ENCODE measurements at places on chromosomes 1 and 21.

DNA sequence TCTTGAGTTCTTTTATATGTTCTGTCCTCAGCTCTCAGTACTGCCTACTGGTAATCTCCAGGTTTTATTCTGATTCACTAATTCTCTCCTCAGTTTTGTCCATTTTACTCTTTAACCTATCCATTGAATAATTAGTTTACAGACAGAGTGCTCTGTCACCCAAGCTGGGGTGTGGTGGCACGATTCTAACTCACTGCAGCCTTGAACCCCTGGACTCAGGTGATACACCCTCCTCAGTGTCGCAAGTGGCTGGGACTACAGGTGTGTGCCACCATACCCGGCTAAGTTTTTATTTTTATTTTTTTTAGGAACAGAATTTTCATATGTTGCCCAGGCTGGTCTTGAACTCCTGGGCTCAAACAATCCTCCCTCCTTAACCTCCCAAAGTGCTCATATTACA, 14.0 kb downstream of the RAB4A start:
- H3K36me3 ChIP-seq: peaks cover 16% of the 10 kb centered on the region
- no peak overlapping the region for H3K27ac ChIP-seq
- no peak overlapping the region for H3K4me3 ChIP-seq

DNA sequence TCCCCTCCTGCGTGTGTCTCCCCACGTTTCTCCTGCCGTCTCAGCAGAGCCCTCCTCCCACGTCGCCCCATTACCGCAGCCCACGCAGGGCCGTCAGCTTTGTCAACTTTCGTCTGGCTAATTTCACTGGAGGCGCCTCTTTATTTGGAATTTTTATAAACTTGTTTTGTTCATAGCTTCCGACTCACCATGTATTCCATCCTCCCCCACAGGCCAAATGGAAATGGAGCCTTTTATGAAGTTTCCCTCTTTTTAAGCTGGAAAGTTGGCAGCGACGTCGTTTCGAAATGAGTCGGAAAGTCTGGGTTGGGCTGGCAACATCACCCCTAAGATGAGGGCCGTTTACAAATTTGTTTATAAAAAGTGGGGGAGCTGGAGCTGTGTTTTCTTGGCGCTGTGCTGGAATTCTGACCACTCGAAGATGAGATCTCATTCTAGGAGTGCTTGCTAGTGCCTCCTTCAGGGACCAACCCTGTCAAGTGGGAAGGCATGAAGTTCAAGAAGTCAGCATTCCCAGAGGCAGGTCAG, 23.7 kb upstream of the SLC45A1 start:
- H3K4me1 ChIP-seq: no peaks in the 10 kb centered on the region
- peaks cover 11% of the 10 kb centered on the region for H3K27me3 ChIP-seq
- peak; percentile 24 for DNase-seq
- no peak overlapping the region for H3K4me3 ChIP-seq
- no peaks in the 10 kb centered on the region for H3K36me3 ChIP-seq

GRCh38 chr1:157247005-157247763, 109.0 kb upstream of the ETV3 start:
- H3K27ac ChIP-seq: no peak overlapping the region
- H3K4me1 ChIP-seq: no peaks in the 10 kb centered on the region
- H3K36me3 ChIP-seq: no peaks in the 10 kb centered on the region
- no peak for DNase-seq

DNA sequence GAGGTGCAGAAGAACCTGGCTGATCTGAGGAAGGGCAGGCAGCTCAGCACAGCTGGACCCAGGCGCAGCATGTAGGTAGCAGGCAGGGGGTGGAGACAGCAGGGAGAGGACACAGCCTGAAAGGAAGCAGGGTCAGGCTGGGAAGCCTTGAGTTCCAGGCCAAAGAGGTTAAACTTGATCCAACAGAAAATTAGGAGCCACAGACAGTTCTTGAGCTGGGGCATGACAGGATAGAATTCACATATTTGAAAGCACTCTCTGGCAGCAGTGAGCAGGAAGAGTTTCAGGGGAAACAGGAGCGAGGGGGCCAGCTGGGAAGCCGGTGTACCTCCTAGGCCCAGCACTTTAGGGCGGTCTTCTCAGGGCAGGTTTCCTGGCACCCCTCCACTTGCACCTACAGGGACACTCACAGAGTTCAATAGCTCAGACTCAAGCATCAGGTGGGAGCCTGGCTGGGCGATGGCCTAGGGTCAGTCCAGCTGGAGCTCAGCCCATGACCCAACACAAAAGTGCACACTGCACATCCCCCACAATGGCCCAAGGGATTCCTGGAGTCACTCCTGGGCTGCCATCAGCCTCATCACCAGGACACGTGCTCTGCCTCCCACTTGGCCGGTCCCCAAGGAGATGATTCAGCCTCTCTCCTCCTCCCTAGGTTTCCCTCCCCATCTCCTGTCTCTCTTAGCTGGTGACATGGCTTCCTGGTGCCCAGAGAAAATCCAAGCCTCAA, 22.7 kb downstream of the MATN1 start:
- H3K4me3 ChIP-seq: no peak overlapping the region
- H3K27ac ChIP-seq: no peak overlapping the region
- no peaks in the 10 kb centered on the region for H3K27me3 ChIP-seq
- no peak for DNase-seq
- H3K36me3 ChIP-seq: no peaks in the 10 kb centered on the region

- H3K36me3 ChIP-seq: no peaks in the 10 kb centered on the region
- no peaks in the 10 kb centered on the region for H3K4me1 ChIP-seq
- no peak for DNase-seq
- H3K27me3 ChIP-seq: no peaks in the 10 kb centered on the region
- no peak overlapping the region for H3K4me3 ChIP-seq
- no peak overlapping the region for H3K27ac ChIP-seq
These were observed 97.2 kb downstream of the WDR64 start for GRCh38 chr1:241749041-241749944.

GRCh38 chr1:69272684-69273083, 295.0 kb upstream of the LRRC7 start:
- H3K4me3 ChIP-seq: no peak overlapping the region
- H3K27ac ChIP-seq: no peak overlapping the region
- no peaks in the 10 kb centered on the region for H3K27me3 ChIP-seq
- peaks cover 5% of the 10 kb centered on the region for H3K4me1 ChIP-seq
- no peaks in the 10 kb centered on the region for H3K36me3 ChIP-seq

DNA sequence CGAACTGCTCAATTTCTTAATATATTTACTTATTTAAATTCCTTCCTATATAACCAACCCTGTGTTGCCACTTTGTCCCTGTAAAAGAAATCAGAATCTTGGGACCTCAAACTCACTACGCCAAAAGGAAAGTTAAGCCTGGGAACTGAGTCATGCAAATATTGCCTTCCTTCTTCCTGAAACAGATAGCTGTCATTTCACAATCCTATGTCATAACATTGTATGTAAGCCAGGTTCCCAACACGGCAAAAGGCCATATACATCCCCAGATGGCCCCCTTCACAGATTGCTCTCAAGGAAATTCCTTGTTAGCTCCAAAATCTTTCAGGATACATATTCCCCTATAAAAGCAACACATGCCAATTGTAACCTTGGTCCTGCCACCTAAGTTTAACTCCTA, 39.7 kb downstream of the C21orf91 start:
- H3K36me3 ChIP-seq: peaks cover 19% of the 10 kb centered on the region
- no peak for DNase-seq
- H3K4me3 ChIP-seq: no peak overlapping the region
- H3K27me3 ChIP-seq: no peaks in the 10 kb centered on the region
- no peaks in the 10 kb centered on the region for H3K4me1 ChIP-seq

GRCh38 chr21:37792046-37792445, 124.2 kb downstream of the KCNJ6 start:
- DNase-seq: no peak
- H3K27me3 ChIP-seq: no peaks in the 10 kb centered on the region
- H3K36me3 ChIP-seq: no peaks in the 10 kb centered on the region
- no peak overlapping the region for H3K27ac ChIP-seq
- no peaks in the 10 kb centered on the region for H3K4me1 ChIP-seq

DNA sequence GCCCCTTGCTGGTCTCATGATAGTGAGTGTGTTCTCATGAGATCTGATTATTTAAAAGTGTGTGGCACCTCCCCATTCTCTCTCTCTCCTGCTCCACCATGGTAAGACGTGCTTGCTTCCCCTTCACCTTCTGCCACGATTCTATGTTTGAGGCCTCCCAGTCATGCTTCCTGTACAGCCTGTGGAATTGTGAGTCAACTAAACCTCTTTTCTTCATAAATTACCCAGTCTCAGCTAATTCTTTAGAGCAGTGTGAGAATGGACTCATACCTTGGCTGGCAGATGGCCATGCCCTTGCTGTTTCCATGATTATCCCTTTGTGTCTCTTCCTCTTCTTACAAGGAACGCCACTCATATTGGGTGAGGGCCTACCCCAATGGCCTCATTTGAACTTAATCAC, 40.3 kb downstream of the PSMG1 start:
- H3K36me3 ChIP-seq: no peaks in the 10 kb centered on the region
- H3K27ac ChIP-seq: no peak overlapping the region
- no peak for DNase-seq
- H3K4me3 ChIP-seq: no peak overlapping the region
- H3K4me1 ChIP-seq: peaks cover 3% of the 10 kb centered on the region

DNA sequence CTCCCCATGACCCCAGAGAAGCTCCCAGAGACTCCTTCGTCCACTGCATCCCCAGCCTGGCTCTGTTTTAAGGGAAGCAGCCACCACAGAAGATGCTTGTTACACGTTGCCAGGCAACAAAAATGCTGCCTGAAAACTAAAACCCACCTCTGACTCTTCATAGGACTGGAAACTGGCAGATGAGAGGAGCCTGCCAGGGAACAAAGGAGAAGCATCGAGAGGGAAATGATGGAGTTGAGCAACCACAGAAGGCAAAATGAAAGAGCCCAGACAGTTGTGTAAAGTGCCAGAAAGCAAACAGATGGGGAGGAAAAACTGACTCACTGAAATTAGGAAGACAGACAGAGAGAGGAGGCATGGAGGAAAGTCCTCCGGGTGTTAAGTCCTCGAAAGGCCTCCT, 118.4 kb downstream of the KCNN3 start:
- no peaks in the 10 kb centered on the region for H3K36me3 ChIP-seq
- H3K27me3 ChIP-seq: peaks cover 57% of the 10 kb centered on the region
- no peak overlapping the region for H3K4me3 ChIP-seq

DNA sequence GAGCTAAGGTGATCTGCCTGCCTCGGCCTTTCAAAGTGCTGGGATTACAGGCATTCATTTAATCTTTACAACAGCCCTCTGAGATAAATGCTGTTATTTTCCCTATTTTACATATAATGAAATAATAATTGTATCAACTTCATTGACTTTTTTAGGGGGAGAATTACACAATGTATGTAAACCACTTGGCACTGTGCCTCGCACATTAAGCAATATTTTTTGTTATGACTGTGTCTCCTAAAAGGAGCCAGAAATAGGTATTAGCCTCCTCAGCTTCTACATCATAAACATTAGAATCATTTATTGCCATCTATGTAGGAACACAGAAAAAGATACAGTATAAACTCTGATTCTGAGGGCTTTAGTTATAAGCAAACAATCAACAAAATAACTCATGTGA, 1.1 kb upstream of the DNAJC28 start:
- DNase-seq: no peak
- no peak overlapping the region for H3K27ac ChIP-seq
- H3K4me1 ChIP-seq: no peaks in the 10 kb centered on the region
- peaks cover 6% of the 10 kb centered on the region for H3K27me3 ChIP-seq
- no peak overlapping the region for H3K4me3 ChIP-seq
- peaks cover 16% of the 10 kb centered on the region for H3K36me3 ChIP-seq

DNA sequence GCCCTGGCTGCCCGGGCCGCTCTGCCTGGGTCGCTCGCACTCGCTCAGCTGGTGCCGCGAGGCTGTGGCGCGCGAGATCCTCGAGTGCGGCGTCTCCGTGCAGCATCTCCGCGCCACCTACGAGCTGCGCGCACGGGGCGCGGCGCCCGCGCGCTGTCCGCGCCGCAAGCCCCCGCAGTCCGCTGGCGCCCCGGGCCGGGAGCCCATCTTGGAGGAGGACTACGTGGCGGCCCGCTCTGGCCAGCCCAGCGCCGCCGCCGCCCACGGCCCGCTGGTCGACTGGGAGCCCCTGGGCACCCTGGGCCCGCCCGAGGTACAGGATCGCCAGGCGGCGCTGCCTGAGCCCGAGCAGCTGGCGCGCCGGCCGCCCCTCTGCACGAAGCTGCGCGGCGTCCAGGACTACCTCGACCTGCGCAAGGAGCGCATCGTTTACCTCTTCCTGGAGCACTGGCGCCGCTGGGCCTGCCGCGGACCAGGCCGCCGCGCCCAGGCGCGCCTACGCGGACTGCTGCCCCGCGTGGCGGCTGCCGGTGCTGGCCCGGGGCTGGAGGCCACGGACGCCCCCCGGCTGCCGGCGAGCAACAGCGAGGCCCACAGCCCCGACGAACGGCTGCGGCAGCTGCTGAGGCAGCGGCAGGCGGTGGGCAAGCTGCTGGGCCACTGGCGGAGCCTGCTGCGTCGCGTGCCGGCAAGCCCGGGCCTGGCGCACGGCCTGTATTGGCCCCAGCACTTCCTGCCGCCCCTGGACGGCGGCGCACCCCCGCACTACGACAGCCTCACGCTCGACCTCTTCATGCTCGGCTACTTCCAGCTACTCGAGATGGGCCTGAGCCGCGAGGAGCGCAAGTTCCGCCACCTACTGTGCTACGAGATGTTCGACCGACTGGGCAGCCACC, 10.9 kb downstream of the TNFRSF25 start:
- H3K4me3 ChIP-seq: no peak overlapping the region
- peaks cover 67% of the 10 kb centered on the region for H3K27me3 ChIP-seq
- no peak overlapping the region for H3K27ac ChIP-seq
- DNase-seq: peak; percentile 89
- H3K36me3 ChIP-seq: no peaks in the 10 kb centered on the region

- H3K27me3 ChIP-seq: no peaks in the 10 kb centered on the region
- peak overlapping the region; percentile 55 for H3K27ac ChIP-seq
- H3K4me1 ChIP-seq: peaks cover 9% of the 10 kb centered on the region
- peak; percentile 83 for DNase-seq
- peaks cover 38% of the 10 kb centered on the region for H3K36me3 ChIP-seq
- H3K4me3 ChIP-seq: peak overlapping the region; percentile 61
These were observed 18.3 kb upstream of the VAMP3 start for GRCh38 chr1:7752512-7753417.

- peak overlapping the region; percentile 61 for H3K4me3 ChIP-seq
- H3K4me1 ChIP-seq: peaks cover 6% of the 10 kb centered on the region
- H3K36me3 ChIP-seq: no peaks in the 10 kb centered on the region
- no peak for DNase-seq
These were observed 89.0 kb upstream of the HMCN1 start for GRCh38 chr1:185645162-185645640.

- peaks cover 7% of the 10 kb centered on the region for H3K4me1 ChIP-seq
- no peak for DNase-seq
- peaks cover 72% of the 10 kb centered on the region for H3K27me3 ChIP-seq
- no peaks in the 10 kb centered on the region for H3K36me3 ChIP-seq
- H3K4me3 ChIP-seq: no peak overlapping the region
- H3K27ac ChIP-seq: no peak overlapping the region
These were observed 20.5 kb downstream of the OLFML3 start for GRCh38 chr1:113999799-114000198.

GRCh38 chr1:206736878-206737728, 33.5 kb upstream of the IL19 start:
- no peaks in the 10 kb centered on the region for H3K27me3 ChIP-seq
- H3K27ac ChIP-seq: no peak overlapping the region
- no peak overlapping the region for H3K4me3 ChIP-seq
- peaks cover 13% of the 10 kb centered on the region for H3K36me3 ChIP-seq
- no peak for DNase-seq
- peaks cover 3% of the 10 kb centered on the region for H3K4me1 ChIP-seq

DNA sequence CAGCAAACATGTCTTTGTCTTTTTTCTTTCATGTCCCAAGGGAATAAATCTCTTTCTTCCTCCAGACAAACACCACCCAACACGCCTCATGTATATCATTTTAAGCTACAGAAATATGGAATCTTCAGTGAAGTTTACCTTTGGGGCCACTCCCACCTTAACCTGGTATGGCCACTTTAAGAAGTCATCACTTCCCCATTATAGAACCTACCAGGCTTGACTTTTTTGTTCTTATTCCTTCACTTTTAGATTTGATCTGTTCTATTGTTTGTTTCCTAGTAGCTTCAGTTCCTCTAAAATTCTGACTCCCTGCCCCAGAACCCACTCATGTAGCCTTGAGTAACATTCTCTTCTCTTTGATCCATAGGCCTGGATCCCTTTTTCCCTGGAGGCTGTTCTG, 226.3 kb downstream of the HLX start:
- H3K4me1 ChIP-seq: no peaks in the 10 kb centered on the region

Data from endodermal cell (in vitro differentiated cells).